Thymus (tissue), 14 donors: ENCODE measurements at places on chromosomes 5 and 9. TPM values are rescaled to one million over a fixed set of nuclear protein-coding genes. Genes with fewer than 3 reads are reported as not detected.

ADGRD2 gene
- 0.09 TPM for total RNA-seq

DNA sequence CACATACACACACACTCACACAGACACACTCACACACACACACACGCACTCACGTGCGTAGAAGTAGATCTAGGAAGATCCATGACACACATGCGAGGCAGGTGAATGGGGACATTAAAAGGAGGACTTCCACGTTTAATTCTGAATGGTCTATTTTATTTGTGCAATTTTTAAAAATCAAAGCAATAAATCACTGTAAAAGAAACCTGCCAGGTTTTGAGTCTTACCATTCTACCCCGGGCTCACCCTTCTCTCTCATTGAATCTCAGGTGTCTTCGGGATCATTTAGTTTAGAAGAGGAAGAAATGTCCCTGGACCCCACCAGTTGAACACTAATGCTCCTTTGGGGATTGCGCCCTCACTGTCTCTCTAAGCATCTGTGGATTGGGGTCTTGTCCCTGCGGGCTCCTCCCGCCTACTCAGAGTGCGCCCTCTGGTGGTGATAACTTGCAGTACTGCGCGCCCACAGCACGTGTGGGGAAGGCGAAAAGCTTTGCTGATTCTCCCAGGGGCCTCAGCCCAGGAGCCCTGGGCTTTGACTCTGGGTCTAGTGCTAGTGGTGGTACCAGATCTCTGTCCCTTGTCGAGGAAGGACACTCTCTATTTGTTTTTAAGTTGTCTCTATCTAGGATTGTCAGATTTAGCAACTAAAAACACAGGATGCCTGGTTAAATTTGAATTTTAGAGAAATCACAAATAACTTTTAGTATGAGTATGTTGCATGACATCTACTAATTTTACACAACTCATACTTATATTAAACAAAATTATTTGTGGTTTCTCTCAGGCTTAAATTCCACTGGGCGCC, 34.8 kb downstream of the BOD1 start:
- H3K27ac ChIP-seq: no peak overlapping the region
- no peaks in the 10 kb centered on the region for H3K27me3 ChIP-seq
- no peaks in the 10 kb centered on the region for H3K36me3 ChIP-seq
- no peaks in the 10 kb centered on the region for H3K4me1 ChIP-seq
- H3K4me3 ChIP-seq: no peak overlapping the region
- peak; percentile 57 for DNase-seq

CKMT2 gene
- total RNA-seq: 0.33 TPM

GRCh38 chr9:109974918-109975276, 194.9 kb downstream of the PALM2AKAP2 start:
- no peak overlapping the region for H3K27ac ChIP-seq
- no peak for DNase-seq
- no peaks in the 10 kb centered on the region for H3K36me3 ChIP-seq
- no peaks in the 10 kb centered on the region for H3K27me3 ChIP-seq
- no peak overlapping the region for H3K4me3 ChIP-seq

ADAMTS13 gene
- total RNA-seq: 0.94 TPM

DNA sequence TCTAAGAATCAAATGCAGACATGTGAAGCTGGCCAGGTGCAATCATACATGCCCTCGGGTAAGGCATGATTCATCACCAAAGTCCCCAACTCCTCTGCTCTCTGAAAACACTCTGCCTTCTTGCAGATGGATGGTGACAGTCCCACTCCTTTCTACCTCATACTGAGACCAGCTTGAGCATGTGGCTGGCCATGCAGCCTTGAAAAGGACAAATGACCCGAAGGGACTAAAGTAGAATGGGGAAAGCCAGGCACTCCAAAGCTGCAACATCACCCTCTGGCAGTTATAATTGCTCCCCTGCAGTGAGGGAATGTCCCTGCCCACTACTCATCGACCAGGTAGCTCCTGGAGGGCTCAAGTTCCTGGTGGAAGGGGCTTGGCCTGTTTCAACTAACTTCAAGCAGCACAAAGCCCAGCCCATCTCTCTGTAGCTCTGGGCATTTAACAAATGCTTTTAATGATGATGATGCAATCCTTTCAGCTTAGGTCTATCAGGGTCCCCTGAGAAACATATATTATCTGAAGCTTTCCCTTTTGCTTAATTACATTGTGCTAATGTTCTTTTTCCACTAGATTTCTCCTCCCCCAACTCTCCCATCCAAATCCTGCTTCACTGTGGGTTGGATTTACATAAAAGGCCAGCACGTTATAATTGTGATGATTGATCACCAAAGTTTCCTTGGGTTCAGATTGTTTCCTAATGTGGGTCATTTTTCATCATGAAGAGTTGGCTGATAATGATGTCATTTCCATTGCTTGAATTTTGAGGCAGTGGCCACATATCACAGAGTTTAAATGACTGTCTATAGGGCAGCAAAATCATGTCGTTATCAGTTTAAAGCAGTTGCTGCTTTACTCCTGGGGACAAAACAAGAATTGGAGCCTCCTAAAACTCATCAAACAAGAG, 436.5 kb upstream of the SLC30A5 start:
- DNase-seq: no peak
- H3K36me3 ChIP-seq: no peaks in the 10 kb centered on the region
- H3K4me3 ChIP-seq: no peak overlapping the region
- H3K27me3 ChIP-seq: no peaks in the 10 kb centered on the region
- no peaks in the 10 kb centered on the region for H3K4me1 ChIP-seq

- DNase-seq: no peak
- H3K27me3 ChIP-seq: no peaks in the 10 kb centered on the region
- H3K36me3 ChIP-seq: no peaks in the 10 kb centered on the region
- H3K4me1 ChIP-seq: no peaks in the 10 kb centered on the region
- no peak overlapping the region for H3K27ac ChIP-seq
These were observed 1271.6 kb downstream of the PTPRD start for GRCh38 chr9:9341203-9341602.

DNA sequence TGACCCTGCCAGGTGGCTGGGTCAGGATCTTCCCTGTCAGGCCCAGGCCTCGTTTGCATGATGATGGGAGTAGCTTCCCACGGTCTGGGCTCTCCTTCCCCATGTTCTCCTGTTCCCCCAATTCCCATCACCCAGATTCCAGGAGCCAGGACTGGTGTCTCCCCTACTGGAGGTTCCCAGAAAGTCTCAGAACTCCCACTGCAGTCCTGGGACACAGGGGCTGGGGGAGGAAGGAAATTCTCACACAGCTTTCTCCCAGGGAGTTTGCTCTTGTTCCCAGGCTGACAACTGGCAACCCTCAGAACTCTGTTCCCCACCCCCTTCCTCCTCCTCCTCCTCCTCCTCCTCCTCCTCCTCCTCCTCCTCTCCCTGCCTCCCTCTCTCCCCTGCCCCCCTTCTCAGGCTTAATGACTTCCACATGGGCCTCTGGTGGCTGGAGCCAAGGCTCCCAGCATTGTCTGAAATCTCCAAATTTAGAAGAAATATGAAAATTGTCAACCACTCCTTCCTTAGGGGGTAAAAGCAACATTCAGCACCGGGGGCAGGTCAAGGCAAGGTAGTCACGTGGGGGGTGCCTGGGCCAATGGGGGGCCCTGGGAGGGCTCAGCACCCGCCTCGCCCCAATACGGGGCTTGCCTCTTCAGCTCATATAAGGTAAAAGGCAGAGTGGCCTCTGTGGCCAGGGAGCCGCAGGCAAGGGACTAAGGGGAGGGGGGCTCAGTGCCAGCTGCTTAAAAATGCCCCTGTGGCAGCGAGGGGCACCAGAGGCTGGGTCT, 27.3 kb upstream of the IL17B start:
- no peak for DNase-seq
- H3K27ac ChIP-seq: no peak overlapping the region
- H3K27me3 ChIP-seq: no peaks in the 10 kb centered on the region
- no peaks in the 10 kb centered on the region for H3K36me3 ChIP-seq
- H3K4me3 ChIP-seq: peak overlapping the region; percentile 18
- H3K4me1 ChIP-seq: no peaks in the 10 kb centered on the region

GRCh38 chr5:90873033-90873517, 314.5 kb downstream of the ADGRV1 start:
- H3K4me1 ChIP-seq: peaks cover 8% of the 10 kb centered on the region
- H3K27me3 ChIP-seq: no peaks in the 10 kb centered on the region
- no peaks in the 10 kb centered on the region for H3K36me3 ChIP-seq
- H3K4me3 ChIP-seq: no peak overlapping the region
- no peak overlapping the region for H3K27ac ChIP-seq

DNA sequence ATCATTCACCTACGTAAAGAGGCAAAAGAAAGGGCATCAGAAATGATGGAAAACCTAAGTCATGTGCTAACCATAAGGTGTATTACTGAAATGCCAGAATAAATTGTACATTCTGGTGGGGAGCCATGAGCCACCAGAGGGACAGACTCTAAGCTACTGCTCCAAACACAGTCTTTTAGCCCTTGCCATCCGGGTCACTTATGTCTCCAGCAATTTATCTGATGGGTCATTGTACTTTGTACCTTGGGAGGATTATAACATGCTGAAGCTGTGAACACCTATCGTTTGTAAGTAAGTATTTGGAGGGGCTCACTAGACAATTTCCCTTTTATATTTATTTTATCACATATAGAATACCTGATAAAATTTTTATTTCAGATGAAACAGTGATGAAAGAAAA, 495.1 kb downstream of the KIF4B start:
- no peak overlapping the region for H3K27ac ChIP-seq
- H3K36me3 ChIP-seq: no peaks in the 10 kb centered on the region
- no peaks in the 10 kb centered on the region for H3K4me1 ChIP-seq
- H3K27me3 ChIP-seq: no peaks in the 10 kb centered on the region
- H3K4me3 ChIP-seq: no peak overlapping the region

FYB1 gene
- total RNA-seq: 71.8 TPM

DNA sequence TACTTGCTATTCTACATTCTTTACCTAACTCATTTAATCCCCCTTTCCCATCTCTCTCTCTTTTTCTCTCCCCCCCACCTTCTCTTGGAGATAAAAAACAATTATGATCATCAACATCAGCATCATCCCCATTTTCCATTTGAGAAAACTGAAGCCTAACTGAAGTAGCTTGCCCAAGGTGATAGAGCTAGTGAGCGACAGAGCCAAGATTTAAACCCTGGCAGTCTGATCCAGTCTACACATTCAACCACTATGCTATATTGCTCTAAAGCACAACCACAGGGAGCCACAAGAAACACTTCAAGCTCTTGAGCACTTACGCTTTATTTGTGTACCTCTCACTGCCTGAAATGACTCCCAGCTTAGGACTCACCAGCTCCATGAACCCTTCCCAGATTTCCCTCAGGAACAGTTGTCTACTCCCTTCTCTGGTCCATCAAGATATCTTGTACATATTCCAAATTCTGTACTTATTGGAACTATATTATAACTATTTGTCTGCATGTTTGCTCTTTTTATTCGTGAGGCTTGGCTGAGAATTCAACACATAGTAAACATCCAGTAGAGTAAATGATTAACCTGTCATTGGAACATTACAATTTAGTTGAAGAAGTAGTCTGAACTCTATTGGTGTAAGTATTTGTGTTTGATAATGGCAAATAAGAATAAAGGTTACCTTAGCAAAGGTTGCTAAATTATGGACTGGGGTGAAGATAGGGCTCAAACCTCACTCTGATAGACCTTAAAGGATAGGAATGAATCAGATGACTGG, 164.8 kb downstream of the EFNA5 start:
- H3K27ac ChIP-seq: no peak overlapping the region
- no peak overlapping the region for H3K4me3 ChIP-seq
- peaks cover 8% of the 10 kb centered on the region for H3K4me1 ChIP-seq
- DNase-seq: no peak

DNA sequence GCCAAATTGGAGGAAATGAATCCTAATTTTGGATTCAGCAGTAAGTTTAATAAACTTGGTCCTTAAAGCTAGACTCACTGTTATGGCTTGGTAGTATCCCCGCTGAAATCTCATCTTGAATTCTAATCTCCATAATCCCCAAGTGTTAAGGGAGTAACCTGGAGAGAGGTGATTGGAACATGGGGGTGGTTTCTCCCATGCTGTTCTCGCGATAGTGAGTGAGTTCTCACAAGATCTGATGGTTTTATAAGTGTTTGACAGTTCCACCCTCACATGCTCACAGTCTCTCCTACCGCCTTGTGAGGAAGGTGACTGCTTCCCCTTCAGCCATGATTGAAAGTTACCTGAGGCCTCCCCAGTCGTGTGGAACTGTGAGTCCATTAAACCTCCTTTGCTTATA, 824.5 kb upstream of the WWC1 start:
- no peaks in the 10 kb centered on the region for H3K4me1 ChIP-seq
- no peaks in the 10 kb centered on the region for H3K36me3 ChIP-seq
- no peak overlapping the region for H3K4me3 ChIP-seq
- H3K27me3 ChIP-seq: no peaks in the 10 kb centered on the region
- DNase-seq: no peak
- H3K27ac ChIP-seq: no peak overlapping the region

GRCh38 chr5:69374911-69375446, 5.4 kb downstream of the RAD17 start:
- no peaks in the 10 kb centered on the region for H3K4me1 ChIP-seq
- no peaks in the 10 kb centered on the region for H3K27me3 ChIP-seq
- no peak for DNase-seq

TRMO gene
- total RNA-seq: 28.5 TPM

- H3K4me3 ChIP-seq: no peak overlapping the region
- DNase-seq: no peak
- H3K27ac ChIP-seq: no peak overlapping the region
- H3K27me3 ChIP-seq: no peaks in the 10 kb centered on the region
- H3K4me1 ChIP-seq: no peaks in the 10 kb centered on the region
These were observed 57.7 kb upstream of the CER1 start for GRCh38 chr9:14780251-14780650.

DNA sequence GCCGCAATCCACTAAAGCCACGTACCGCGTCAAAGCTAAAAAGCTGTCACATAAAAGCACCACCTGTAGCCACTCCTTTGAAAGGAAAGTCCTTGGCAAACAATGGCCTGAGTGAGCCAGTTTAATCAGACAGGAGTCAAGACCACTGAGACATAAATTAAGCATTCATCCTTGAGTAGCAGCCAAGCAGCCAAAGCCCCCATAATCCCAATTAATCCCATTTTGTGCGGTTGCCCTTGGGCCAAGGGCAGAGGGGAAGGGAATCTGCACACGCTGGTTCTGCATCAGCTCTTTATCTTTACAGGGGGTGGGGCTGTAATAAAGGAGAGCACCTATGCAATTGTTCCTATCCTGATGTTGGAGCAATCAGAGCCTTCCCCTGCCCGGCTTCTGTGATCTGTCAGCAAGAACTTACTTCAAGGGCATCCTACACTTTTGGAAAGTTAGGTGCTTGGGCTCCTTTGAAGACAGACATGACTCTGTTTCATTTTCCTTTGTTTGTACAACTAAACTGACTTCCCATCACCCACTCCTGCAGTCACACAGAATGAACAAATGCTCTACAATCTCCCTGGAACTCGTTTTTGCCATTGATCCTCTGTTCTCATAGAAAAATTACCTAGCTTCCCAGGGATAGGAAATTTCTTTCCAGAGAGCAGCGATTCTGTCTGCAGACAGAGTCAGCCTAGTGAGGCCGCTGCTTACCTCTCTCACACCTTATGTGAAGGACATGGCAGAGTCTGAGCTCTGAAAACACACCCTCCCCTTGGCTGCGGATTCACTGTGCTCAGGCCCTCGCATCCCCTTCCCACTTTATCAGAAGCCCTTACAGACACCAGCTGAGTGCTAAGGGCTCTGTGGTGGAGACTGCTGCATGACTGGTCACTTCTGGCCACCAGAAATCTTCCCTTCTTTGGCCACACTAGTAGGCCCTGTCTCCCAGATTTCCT, 116.2 kb upstream of the TBCA start:
- H3K27me3 ChIP-seq: no peaks in the 10 kb centered on the region
- no peak overlapping the region for H3K27ac ChIP-seq
- no peak overlapping the region for H3K4me3 ChIP-seq
